ENCODE measurements at places on chromosomes 13 and 19.

DNA sequence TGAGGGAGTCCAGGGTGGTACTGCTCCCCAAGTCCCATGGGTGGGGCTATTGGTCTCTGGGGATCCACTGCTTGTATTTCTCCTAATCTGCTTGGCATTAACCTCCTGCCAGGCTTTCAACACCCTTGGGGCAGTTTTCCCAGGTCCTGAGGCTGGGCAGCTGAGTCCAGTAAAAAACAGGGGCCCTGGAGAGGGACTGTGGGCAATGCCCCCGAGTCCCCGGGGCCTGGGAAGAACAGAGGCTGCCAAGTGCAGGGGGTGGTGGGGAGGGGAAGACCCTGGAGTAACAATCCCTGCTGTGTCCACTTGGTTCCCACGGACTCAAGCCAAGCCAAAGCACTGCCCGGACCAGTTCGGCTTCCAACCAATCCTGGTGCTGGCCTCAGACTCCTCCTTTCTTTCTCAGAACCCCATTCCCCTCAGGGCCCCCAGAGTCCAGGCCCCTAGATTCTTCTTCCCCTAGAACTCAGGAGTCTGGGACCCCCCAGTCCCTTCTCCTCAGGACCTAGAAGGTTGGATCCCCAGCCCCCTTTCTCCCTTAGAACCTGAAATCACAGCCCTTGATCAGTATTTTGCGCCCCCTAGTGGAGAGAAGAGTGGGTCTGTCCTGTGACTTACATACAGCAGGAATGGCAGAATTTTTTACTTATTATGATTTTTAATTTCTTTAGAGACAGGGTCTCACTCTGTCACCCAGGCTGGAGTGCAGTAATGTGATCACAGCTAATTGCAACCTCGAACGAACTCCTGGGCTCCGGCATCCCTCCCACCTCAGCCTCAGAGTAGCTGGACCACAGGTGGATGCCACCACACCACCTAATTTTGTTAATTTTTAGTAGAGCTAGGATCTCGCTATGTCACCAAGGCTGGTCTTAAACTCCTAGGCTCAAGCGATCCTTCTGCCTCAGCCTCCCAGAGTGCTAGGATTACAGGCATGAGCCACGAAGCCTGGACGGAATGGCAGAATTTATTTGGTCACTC, 3.7 kb upstream of the CLPTM1 start:
- peak; percentile 46 for DNase-seq

GRCh38 chr19:718991-719512, 10.3 kb downstream of the PALM start:
- DNase-seq, result no peak

DNA sequence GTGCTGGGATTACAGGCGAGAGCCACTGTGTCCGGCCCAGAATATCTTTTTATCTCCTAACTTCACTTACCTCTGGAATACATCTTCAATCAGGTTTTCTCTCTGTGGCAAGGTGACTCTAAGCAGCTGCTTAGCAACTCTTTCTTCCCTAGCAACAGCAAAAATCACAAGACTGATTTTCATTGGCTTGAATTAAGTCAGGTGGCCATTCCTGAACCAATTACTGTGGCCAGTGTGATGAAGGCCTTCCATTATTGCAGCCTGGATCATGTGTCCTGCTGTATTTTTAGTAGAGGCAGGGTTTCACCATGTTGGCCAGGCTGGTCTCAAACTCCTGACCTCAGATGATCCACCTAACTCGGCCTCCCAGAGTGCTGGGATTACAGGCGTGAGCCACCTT, 9.0 kb upstream of the LTBP4 start:
- no peak for DNase-seq

DNA sequence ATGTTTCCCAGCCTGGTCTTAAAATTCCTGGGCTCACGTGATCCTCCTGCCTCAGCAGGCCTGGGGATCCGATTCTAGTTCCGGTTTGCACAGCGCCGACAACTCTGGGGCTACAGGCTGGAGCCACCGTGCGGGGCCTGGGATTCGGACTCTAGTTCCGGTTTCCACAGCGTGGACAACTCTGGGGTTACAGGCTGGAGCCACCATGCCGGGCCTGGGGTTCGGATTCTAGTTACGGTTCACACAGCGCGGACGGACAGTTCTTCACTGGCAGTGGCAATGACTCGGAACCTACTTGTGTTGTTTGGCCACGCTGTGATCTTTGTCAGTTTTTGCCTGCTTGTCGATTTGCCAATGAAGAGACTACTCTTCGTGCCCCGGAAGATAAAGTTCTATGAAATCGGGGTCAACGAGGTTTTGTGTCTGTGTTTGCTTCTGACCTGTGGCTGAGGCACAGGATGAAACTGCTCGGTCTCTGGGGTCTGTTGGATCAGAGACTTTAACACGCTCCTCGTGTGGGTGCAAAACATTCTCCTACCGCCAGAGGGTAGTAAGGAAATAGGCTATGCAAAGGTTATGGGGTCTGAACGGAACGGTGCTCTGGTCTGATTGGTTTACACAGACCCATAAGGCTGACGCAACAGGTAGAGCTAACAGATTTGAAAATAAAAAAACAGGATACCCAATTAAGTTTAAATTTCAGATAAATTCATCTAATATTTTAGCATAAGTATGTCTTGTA, 12.1 kb upstream of the ZSCAN1 start:
- peak; percentile 4 for DNase-seq

- DNase-seq, result no peak
Observed at GRCh38 chr19:33681081-33681680, 59.4 kb downstream of the CHST8 start.

DNA sequence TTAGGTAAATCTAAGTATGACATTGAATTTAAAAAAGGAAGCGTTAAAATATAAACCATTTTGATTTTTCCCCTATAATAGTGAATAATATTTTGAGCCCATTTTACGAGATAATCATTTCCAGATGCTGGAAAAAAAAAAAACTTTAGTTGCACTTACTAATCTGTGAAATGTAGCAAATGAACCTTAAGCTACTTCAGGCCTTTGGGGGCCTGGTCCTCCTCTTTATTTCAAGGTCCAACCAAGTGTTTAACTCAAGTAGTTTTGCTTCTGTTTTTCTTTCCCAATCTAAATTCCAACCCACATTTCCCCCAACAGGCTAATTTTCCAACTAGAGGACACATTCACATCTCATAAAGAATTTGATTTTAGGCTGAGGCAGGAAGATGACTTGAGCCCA, 101.2 kb downstream of the TNFRSF19 start:
- DNase-seq, result no peak

GRCh38 chr19:12796146-12797071, 5.1 kb downstream of the JUNB start:
- DNase-seq, result peak; percentile 65

DNA sequence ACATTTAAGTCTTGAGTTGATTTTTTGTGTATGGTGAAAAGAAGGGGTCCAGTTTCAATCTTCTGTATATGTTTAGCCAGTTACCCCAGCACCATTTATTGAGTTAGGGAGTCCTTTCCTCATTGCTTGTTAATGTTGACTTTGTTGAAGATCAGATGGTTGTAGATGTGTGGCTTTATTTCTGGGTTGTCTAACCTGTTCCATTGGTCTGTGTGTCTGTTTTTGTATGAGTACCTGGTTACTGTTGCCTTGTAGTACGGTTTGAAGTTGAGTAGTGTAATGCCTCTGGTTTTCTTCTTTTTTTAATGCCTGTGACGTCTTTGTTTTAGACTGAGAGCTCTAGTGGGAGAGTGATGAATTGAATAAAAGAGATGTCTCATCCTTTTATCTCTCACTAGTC, 83.2 kb downstream of the NBEA start:
- no peak for DNase-seq

DNA sequence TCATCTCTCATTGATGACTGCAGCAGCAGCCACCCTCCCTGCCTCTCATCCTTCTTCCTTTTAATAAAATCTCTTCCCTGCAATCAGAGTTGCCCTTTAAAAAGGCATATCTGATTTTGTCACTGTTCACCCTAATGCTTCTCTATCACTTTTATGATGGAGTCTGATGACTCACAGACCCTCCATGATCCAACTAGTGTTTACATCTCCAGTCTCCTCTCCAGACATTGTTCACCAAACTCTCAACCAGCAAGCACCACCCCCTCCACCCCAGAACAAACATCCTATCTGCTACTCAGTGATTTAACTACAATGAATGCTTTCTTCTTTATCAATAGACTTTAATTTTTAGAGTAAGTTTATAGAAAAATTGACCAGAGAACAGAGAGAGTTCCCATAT, 59.5 kb downstream of the TNFSF11 start:
- no peak for DNase-seq

DNA sequence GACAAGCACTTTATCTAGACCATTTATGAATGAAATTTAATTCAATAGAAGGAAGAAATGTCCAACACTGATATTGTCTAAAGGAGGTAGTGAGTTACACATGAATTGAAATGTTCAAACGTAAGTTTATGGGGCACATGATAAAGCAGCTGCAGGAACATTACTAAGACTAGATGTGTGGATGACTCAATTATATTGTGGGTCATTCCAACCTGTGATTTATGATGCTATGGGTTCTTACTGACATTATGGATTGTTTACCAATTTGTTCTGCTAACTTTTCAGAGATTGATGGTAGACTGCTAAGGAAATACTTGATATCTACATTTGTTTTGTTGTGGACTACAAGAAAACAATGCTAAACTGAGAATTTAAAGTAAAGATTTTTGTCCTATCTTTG, 56.1 kb upstream of the ATXN8OS start:
- no peak for DNase-seq
